NCI-H1417 treated with DMSO at 0.1 percent for 48 hours (cell line): ENCODE measurements at places on chromosomes 4 and X.

DNA sequence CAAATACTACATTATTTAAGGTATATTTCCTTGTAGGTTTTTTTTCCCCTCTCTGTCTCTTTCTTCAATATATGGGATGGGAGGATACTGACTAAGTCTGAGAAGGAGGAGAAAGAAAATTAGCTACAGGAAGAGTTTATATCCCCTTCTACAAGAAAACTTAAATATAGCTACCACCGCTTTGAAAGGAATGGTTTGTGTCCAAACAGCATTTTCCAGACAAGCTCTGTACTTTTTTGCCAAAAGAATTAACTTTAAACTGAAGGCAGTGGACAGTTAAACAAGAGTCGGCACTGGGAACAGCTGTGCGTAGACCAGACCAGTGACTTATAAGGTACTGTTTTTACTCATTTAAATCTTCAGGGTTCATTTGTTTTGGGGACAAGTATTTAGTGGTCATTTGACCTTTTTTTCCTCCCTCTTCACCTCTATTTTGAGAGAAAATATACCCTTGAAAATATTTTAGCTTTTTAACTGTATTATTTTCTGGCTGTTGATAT is 303.7 kb downstream of the ARHGAP24 start:
- no peak for DNase-seq

GRCh38 chr4:18689308-18690115 is 668.0 kb upstream of the LCORL start:
- DNase-seq = no peak

DNA sequence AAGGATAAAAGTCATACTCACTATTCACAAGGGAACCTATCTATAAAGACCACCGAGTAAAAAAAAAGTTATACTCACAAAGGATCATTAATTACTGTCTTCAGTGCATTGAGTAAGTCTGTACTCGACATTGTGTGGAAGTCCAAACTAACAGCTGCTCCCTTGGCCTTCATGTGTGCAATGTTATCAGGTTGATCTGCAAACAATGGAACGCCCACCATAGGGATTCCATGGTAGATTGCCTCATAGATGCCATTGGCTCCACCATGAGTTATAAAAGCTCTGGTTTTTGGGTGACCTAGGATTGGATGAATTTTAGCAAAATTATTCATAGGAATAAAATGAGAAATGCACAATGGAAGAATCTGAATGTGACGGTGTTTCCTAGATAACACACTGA is 10.6 kb downstream of the UGT2B4 start:
- no peak for DNase-seq

GRCh38 chr4:136749989-136750388 is 782.3 kb downstream of the PCDH18 start:
- DNase-seq = no peak

GRCh38 chr4:76790377-76790776 is 107.6 kb downstream of the SOWAHB start:
- DNase-seq = no peak

DNA sequence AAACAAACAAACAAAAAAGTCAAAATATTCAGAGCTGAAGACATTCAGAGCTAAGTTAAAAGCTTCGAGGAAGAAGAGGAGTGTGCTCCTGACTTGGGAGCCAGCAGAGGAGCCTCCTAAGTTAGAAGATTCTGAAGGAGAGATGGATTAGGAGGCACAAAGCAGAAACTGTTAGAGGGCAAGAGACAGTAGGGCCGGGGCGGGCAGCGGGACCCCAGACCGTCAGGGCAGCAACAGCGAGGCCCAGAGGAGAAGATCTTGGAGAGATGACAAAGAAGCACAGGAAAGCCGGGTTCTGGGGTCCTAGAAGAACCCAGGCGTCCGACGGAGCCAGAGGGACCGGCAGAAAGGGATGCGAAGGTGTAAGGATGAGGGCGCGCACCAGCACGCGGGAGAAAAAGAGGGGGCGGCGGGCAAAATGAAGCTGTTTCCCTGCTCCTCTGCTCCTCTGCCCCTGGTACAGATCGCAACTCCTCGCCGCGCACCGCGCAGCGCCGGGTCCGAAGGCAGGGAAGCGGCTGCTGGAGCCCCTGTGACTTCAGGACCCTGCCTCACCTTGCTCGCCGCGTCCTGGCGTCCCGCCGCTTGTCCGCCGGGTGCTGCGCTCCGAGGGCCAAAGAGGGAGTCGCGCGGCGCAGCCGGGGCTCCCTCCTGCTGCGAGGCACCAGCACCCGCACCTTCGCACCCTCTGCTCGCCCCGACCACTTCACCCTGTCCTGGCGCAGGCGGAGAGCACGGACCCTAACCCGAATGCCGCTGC is 477 bp downstream of the KLHL13 start:
- no peak for DNase-seq
